ENCODE measurements at places on chromosomes 7 and 10. TPM values are rescaled to one million over a fixed set of nuclear protein-coding genes. Genes with fewer than 3 reads are reported as not detected.

DNA sequence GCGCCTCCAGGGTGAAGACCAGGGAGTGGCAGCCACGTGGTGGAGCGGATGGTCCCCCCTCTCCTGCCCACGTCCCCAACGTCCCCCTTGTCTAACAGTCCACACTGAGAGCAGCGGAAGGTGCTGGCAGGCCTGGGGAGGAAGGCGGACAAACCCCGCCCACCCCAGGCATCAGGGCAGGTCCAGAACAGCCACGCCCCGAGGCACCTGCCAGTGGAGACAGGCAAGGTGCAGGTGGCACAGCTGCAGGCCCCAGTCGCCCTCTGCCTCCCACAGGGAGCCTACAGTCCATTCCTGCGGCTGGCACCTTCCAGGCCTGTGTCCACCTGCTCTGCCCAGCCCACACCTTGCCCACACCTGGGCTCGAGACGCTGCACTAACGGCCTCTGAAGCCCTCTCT lies 24.9 kb downstream of the CYP2W1 start:
- H3K36me3 ChIP-seq: peaks cover 5% of the 10 kb centered on the region
- H3K4me1 ChIP-seq: peaks cover 9% of the 10 kb centered on the region
- H3K27ac ChIP-seq: no peak overlapping the region
- no peak for DNase-seq
- H3K27me3 ChIP-seq: no peaks in the 10 kb centered on the region
- no peak overlapping the region for H3K4me3 ChIP-seq

GRCh38 chr10:86389441-86390193 lies 23.0 kb upstream of the GRID1 start:
- H3K27me3 ChIP-seq: peaks cover 42% of the 10 kb centered on the region
- H3K4me1 ChIP-seq: peaks cover 6% of the 10 kb centered on the region
- peak overlapping the region; percentile 62 for H3K4me3 ChIP-seq
- H3K27ac ChIP-seq: no peak overlapping the region

- no peak overlapping the region for H3K27ac ChIP-seq
- H3K36me3 ChIP-seq: no peaks in the 10 kb centered on the region
- peaks cover 4% of the 10 kb centered on the region for H3K27me3 ChIP-seq
- H3K4me1 ChIP-seq: no peaks in the 10 kb centered on the region
- DNase-seq: no peak
Observed at GRCh38 chr10:87836098-87836497, 18.1 kb upstream of the ATAD1 start.

GRCh38 chr7:46933596-46933995 lies 648.3 kb downstream of the TNS3 start:
- no peaks in the 10 kb centered on the region for H3K27me3 ChIP-seq
- H3K36me3 ChIP-seq: no peaks in the 10 kb centered on the region
- H3K4me3 ChIP-seq: no peak overlapping the region

The ZPBP gene
- not detected for total RNA-seq

DNA sequence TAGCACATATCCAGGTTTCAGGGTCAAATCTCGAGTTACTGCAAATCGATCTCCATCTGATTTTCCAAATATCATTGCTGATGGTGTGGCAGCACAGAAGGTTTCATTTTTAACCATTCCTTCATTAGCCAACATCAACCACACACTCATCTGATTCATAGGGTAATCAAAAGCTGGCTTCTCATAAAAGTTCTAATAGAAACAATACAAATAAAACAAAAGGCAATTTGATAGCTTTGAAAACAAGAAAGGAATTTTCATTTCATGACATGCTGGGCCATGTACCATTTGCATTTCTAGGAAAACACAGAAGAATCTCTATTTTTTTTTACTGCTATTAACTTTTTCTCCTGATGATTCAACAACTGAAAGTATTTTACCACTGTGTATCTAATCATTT lies 147.7 kb upstream of the SLC26A5 start:
- H3K27ac ChIP-seq: no peak overlapping the region
- no peak for DNase-seq
- H3K4me1 ChIP-seq: no peaks in the 10 kb centered on the region
- H3K36me3 ChIP-seq: no peaks in the 10 kb centered on the region

The FRMPD2 gene
- not detected for total RNA-seq

- no peaks in the 10 kb centered on the region for H3K27me3 ChIP-seq
- DNase-seq: no peak
- H3K27ac ChIP-seq: no peak overlapping the region
Observed at GRCh38 chr7:37369906-37370305, 78.8 kb downstream of the ELMO1 start.

Measured in activated CD4-positive, alpha-beta T cell treated with anti-CD3 and anti-CD28 coated beads, Interleukin-2, amount 10 ng/mL, durations not matched to agents 7 days and 5 days (primary cell).